ENCODE measurements at places on chromosomes 1 and 21.

GRCh38 chr21:45258466-45258865, 29.2 kb downstream of the POFUT2 start:
- no peak for DNase-seq

- DNase-seq, result no peak
Measured at GRCh38 chr1:11804666-11805421, 920 bp downstream of the MTHFR start.

- DNase-seq, result no peak
Measured at GRCh38 chr1:36872858-36873257, 161.5 kb downstream of the GRIK3 start.

DNA sequence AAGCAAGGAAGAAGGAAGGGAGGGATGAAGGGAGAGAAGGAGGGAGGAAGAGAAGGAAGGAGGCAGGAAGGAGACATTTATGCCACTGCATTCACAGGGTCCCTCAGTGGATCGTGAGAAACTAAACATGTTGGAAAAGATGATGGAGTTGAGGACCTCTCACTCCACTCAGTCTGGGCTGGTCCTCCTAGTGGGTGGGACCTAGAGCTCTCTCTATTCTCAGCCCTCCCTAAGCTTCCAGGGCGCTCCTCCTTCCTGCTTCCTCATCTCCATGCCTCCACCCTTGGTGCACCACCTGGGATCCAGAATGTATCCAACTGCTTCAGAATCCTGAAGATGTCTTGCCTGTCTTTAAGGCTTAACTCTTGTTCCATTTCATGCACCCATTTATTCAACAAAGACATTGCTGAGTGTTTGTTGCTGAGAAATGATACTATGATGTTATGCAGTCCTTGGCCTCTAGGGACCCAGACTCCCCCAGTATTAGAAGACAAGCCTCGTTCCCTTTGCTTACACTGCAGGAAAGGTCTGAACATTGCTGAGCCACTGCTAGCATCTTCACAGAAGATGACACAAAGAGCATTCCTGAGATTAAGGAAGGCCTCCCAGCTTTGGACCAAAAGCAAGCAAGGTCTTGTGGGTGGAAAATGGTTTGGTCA, 88.5 kb downstream of the BEND5 start:
- DNase-seq, result no peak

DNA sequence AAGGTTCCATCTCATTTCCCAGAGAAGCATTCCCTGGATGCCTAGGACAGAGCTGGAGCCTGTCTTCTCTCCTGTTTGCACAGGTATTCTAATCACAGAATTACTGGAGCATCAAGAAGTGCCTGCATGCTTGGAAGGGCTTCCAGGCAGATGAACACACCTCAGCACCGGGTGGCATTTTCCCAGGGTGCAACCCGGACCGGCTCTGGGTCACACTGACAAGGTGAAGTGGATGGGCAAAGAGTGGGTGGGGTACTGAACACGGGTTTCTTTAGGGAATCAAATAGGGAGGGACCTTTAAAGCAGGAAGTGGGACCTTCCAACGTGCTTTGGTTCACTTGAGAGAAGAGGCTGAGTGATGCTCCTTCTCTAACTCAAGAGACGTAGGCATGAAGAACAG, 7.1 kb upstream of the PEF1 start:
- no peak for DNase-seq

GRCh38 chr1:101506541-101507164, 269.8 kb downstream of the S1PR1 start:
- no peak for DNase-seq

GRCh38 chr1:228373004-228373680, 33.5 kb downstream of the TRIM11 start:
- no peak for DNase-seq

DNA sequence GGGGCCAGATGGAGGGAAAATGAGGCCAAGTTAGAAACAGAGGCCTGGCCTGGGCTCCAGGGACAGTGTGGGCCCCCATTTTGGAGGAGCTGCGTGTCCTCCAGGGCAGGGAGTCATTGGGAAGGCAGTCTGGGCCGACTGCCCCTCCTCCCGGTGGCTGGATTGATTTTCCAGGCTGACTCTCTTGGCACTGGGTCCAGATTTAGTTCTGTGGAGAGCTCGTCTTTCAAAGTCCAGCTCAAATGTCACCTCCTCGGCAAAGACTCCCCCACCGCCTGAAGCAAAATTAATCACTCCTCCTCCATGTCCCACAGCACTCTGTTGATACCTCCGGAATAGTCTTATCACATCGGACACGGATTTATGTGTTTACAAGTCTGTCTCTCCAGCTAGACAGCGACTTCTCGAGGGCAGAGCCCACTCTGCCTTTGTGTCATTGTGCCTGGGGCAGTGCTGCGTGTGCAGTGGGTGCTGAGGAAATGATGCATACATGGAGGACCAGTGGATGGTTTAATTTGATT, 175.1 kb downstream of the CAMTA1 start:
- DNase-seq, result no peak

DNA sequence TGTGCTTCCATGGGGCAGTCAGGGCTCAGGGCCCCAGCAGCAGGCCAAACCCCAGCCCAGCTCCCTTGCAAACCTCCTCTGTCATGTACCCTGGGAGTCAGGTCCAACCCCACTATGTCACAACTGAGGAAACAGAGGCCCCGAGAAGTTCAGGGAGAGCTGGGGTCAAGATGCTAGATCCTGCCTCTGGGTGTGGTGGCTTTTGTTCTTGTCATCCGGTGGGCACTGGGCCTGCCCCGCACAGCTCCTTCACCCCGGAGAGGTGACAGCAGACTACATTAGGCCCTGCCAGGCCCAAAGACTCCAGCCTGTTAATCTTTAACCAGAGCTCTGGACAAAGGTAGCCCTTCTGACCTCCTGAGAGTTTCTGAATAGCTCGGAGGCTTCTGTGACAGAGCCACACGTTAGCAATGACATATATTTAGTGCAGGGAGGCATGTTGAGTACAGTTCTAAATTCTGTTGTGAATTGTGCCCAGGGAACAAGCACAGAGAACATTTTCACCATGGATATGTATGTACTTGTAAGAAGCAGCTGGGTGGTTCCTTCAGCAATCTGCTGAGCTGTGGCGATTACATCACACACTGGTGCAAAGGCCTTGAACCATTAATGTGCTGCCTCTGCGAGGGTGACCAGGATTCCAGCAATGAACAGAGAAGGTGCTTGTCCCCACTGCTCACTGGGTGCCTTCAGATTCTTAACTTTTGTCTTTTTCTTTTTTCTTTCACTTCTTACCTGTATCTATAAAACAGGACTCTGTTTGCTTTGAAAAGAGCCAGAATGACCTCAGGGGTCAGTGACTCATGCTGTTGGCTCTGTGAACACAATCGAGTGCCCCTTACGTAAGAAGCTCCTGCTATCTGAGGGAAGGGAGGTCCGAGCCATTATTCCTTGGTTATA, 102.8 kb downstream of the RHOU start:
- DNase-seq, result no peak

DNA sequence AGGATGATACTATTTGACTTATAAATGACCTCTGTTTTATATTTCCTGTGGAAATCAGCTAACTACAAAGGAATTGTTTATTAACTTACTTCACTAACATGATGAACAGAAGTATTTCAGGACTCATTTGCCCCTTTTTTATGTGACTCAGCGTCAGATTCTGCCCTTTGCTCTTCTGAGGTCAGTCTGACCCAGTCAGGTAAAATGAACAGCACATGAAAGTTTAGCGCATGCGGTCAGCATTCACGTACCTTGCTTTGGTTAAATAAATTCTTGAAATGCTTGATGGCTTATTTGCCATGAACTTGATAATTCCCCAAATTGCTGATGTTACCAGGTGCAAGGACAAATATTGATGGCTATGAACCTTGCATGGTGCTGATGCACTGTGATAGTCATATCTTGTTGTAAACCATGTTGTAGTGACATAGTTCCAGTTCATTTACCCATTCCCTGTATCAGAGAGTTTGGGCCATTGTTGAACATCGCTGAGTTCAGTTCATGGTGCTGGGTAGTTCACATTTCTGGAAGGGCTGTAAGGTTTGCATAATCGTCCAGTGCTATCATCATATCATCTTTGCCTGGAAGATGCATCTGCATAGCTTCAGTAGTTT, 133.4 kb downstream of the NFIA start:
- no peak for DNase-seq

GRCh38 chr1:226609836-226610455, 61.4 kb downstream of the STUM start:
- no peak for DNase-seq

GRCh38 chr21:44370027-44370735, 16.8 kb downstream of the TRPM2 start:
- DNase-seq, result no peak

- no peak for DNase-seq
Measured at GRCh38 chr1:3093898-3094626, 25.1 kb downstream of the PRDM16 start.

DNA sequence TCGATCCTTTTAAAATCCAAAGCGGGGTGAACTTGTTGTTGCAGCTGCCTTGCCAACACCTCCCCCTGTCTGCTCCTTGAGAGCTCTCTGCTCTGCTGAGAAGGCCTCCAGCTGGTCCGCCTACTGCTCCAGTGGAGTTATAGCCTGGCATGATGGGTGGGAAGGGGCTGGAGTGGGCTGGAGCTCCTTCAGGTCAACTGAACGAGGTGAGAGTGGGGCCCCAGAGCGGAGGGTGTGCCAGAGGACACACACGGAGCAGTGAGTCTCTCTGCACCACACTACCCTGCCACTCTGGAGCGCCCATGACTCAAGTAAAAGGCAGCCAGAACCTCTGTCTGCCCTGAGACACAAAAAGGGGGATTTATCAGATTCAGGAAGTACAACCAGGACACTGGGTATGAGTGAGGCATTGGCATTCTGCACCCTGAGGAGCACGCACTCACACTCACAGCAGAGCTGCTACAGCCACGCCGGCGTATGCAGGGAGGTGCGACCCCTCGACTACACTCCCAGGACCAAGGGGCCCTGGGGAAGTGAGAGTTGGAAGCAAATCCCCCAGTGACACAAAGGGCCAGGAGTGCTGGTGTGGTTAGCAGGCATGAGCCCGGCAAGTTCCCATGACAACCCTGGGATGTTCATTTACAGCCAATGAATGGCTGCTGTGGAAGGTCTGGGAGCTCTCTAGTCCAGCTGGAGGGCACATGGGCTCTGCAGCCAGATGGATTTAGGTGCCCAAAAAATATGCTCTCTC, 28.0 kb upstream of the EVA1B start:
- DNase-seq, result no peak

- no peak for DNase-seq
Measured at GRCh38 chr1:186708694-186709097, 28.5 kb upstream of the PTGS2 start.

GRCh38 chr1:222286011-222286410, 261.9 kb downstream of the HHIPL2 start:
- DNase-seq, result no peak

- peak; percentile 51 for DNase-seq
Measured at GRCh38 chr1:203702130-203702577, 62.8 kb upstream of the LAX1 start.

DNA sequence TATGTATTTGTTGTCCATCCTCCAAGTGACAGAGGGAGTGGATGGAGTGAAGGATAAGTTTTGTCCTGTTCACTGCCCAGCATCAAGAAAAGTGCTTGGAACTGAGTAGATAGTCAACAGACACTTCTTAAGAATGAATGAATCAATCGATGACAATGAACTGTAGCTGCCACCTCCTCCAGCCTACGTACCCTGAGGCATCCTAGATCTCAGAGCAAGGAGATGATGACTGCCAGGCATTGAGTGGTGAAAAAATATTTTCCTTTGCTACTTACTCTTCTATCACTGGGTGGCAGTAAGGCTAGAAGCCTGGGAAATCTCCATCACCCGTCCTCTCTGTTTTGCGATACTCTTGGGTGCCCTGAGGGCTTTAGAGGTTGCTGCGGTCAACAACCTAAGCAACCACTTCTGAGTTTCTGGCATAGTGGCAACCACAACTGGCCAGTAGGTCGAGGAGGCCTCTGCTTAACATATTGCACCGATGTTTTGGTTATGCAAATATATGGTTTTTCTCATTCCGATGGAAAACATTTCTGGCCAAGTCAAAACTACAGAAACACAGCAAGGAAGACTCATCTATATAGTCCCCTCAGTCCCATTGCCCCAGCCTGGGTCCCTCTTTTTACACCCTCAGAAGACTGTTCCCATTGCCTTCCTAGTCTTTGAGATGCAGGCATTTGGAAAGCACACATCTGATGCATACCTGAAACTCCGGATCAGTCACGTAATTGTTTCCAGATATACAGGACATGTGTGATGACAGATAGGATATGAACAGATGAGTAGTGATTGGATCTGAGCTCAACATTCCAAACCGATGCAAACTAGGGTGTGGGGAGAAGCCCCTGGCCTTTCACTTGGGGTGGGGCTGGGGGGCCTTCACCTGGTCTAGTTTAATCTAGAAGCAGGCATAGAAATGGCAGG, 136.8 kb downstream of the RUNX1 start:
- DNase-seq, result no peak

GRCh38 chr1:11187931-11188330, 1.2 kb upstream of the ANGPTL7 start:
- no peak for DNase-seq

DNA sequence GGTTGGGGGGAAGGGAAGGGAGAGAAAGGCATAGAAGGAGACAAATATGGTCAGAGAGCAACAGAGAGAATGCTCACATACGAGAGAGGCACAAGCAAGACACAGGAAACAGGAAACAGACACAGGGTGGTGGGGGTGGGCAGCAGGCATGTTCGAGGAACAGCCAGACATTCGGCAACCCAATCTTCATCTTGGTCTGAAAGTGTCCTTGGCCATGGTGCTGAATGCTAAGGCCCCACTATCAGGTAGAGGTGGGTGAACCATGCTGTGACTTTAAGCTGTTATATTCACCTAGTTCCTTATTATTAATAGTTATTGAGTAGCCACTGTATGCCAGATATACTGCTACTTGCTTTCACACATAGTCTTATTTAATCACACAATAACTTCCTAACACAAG, 109.2 kb downstream of the DDX20 start:
- no peak for DNase-seq

DNA sequence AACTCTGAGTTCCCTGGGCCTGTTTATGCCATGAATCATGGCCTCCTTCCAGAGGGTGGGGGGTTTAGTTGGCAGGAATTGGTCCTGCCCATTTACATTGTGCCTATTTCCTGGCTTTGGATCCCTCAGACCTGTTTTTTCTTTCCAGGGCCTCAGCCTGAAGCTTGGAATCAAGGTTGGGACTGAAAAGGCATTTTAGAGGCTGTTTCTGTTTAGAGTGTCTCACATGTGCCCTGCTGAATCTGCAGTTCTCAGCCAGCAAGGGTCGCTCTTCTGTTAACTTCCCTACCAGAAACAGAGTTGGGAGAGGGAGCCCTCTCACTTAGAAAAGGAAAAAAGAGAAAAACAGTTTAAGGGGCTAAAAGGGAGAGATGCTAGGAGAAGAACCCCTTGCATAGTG, 191.1 kb downstream of the PTPRC start:
- DNase-seq, result no peak
